ENCODE measurements at places on chromosomes 13 and 19.

GRCh38 chr13:46751811-46752635, 44.9 kb downstream of the ESD start:
- peak; percentile 15 for DNase-seq

- DNase-seq = no peak
Observed at GRCh38 chr13:22243469-22244163, 572.7 kb downstream of the FGF9 start.

GRCh38 chr13:93603043-93603442, 376.4 kb downstream of the GPC6 start:
- peak; percentile 88 for DNase-seq

DNA sequence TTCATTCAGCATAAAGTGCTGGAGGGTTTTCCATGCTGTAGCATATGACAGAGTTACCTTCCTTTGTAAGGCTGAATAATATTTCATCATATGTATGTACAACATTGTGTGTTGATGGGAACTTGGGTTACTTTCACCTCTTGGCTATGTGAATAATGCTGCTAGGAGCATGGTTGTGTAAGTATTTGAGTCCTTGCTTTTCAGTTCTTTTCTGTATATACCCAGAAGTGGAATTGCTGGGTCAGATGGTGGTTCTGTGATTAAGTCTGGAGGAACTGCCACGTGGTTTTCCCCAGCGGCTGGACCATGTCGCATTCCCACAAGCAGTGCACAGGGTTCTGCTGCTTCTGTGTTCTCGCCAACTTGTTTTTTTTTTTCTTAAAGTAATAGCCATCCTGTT, 101.2 kb upstream of the TEX29 start:
- no peak for DNase-seq

GRCh38 chr13:113220877-113221276, 11.5 kb downstream of the CUL4A start:
- DNase-seq = no peak

DNA sequence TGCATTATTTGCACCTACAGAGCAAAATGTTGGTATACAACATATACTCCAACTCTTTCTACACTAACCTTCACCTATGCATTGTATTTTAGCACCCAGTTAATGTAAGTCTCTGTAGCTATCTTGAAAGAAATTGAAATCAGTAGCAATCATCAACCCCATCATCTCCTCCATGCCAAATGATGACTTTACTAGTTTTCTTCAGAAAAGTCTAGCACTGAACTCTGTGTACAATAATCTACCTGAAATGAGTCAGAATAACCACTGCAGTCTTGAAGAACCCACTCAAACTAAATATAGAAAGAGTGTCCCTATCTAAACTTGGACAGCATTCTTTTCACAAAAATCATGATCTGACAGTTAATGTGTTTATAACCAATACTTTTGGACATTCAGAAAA, 9.8 kb downstream of the IRS2 start:
- no peak for DNase-seq

- no peak for DNase-seq
Observed at GRCh38 chr13:111411919-111412650, 91.6 kb downstream of the TEX29 start.

- peak; percentile 86 for DNase-seq
Observed at GRCh38 chr13:29674532-29674931, 79.0 kb upstream of the SLC7A1 start.

DNA sequence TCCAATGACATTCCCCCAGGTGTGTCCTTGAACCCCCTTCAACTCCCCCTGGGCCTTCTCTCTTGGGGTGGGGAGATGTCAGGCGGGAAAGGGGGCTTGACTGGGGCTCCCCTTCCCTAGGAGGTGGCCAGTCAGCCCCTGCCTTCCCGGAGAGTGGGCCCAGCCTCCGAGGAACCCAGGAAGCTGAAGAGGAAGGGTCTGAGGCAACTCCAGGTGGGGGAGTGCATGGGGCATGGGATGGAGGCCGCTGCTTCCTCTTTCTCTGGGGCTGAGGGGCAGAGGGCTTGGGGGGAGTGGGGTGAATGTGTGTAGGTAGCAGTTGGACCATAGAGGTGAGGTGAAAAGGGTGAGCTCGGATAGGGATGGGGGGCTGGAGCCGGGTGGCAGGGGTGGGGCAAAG, 2.7 kb upstream of the INAFM1 start:
- DNase-seq = no peak

- no peak for DNase-seq
Observed at GRCh38 chr13:75995966-75996365, 359.8 kb downstream of the LMO7 start.

GRCh38 chr19:3556978-3557460, 367 bp downstream of the MFSD12 start:
- no peak for DNase-seq

DNA sequence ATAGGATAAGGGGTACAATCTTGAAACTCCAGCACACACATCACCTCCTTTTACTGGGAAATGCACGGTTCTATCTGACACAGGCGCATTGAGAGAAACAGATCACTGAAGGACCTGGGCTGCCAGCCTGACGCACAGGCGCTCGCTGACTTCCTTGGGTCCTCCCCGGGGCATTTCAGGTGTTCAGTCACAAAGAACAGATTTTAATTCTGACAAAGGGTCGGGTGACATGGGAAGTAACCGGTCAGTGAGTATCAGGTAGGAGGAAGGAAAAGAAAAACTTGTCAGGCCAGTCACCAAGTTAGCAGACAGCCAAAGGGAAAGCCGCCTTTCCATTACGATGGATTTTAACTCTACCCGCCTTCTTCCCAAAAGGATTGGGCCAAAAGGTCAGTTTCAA, 39.6 kb downstream of the INSR start:
- DNase-seq = no peak

- DNase-seq = no peak
Observed at GRCh38 chr19:13120031-13120430, 2.0 kb downstream of the NACC1 start.

GRCh38 chr13:33147832-33148231, 131.6 kb downstream of the KL start:
- DNase-seq = no peak

DNA sequence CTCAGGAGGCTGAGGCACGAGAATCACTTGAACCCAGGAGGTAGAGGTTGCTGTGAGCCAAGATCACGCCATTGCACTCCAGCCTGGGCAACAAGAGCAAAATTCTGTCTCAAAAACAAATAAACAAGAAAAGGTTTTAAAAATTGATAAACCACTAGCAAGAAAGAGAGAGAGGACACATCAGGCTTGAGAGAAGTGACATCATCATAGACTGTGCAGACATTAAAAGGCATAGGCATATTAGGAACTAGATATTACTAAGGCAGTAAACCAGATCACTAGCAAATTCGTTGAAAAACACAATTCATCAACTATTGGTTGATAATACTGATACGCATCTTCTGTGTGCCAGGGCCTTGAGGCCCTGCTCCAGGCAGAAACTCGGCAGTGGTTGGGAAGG, 7.7 kb downstream of the A1BG start:
- no peak for DNase-seq

GRCh38 chr19:3733549-3734309, 25.5 kb downstream of the TJP3 start:
- DNase-seq = no peak

DNA sequence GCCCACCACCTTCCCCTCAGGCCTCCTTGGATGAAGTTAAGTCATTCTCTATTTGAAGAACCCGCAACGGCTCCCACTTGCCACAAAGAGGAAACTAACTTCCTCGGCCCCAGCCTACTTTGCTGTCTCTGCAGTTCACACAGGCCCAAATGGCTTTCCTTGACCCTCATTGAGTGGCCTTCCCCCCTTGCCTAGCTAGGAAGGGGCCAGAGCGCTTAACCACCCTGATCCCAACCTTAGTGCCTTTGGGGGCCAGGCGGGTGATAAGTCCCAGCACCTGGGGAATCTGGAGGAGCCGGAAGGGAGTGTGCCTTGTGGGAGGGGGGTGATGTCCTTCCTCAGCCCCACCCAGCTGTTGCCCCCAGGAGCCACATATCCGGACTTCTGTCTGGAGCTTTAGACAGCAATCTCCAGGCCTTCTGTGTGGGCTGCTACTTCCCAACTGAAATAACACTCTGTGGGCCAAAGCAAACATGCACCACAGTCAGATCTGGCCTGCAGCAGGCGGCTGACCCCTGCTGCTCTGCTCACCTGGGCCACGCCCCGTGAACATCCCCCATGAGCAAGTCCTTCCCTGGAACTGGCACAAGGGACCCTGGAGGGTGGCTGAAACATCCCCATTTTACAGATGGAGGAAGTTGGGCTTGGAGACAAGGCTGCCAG, 10.5 kb downstream of the NECTIN2 start:
- no peak for DNase-seq

- no peak for DNase-seq
Observed at GRCh38 chr13:78594456-78594975, 8.8 kb downstream of the POU4F1 start.

GRCh38 chr19:51587264-51588191, 16.4 kb downstream of the ZNF175 start:
- DNase-seq = no peak

DNA sequence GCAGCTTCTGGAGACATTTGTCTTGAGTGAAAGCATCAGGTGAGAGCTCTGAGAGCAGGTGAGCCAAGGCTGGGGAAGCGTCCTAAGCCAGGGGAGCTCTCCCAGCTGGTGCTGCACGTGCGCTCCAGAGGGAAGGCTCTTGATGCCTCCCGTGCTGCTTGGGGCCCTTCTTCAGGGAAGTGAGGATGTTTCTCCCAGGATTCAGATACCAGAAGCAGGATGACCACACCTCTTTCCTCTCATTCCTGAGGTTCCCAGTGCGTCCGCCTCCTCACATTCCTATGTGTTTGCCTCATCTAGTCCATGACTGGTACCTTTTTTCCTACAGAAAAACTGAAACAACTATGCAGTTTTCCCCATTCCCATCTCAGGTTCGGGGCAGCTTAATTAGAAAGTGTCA, 231.0 kb upstream of the IRS2 start:
- DNase-seq = peak; percentile 99

- DNase-seq = no peak
Observed at GRCh38 chr13:28394422-28394821, 100.5 kb downstream of the FLT1 start.

DNA sequence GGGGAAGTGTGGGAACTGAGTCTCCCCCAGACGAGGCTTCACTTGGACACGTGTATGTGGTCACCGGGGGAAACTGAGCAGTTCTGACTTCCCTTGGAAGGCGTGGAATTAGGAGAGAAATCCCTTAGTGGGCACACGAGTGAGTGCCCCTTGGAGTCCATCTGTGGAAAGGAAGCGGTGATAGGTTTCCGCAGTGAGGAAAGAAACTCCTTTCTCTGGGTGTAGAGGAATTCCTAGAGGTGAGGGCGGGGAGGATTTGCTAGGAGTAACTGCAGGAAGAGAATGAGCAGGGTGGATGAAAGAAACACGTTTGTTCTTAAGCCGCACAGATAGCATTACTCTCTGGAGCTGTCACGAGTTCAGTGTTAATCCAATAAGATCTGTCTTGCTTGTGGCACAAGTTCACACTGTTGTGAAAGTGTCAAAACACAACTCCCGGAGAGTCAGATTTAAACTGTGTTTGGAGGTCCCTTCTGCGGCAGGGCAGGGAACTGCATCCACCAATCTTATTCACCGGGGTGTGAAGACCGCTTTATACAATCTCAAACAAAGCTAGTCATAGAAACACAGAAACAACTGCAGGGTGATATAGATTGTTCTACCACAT, 1.2 kb downstream of the KL start:
- DNase-seq = no peak

DNA sequence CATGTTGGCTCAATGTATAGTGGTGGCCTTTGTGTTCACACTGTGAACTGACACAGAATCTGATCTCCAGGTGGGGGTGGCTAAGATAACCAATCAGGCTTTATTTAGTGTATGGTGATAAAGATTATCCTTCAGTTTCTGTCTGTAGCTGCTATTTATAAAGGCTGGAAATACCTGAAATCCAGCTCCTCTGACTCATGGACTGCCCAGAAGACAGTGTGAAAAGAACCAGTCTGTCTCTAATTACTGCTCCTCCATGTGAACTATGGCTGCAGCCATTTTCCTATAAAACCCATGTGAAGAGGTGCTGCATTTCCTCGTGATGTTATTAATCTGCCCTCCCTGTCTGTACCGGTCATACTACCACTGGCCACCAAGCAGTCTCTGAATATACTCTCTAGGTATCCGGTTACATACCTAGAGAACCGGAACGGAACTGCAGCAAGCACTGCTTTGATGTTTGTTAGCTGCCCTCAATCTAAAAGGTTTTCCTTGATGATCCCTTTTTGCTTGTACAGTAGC, 238.0 kb downstream of the LHFPL6 start:
- peak; percentile 1 for DNase-seq

DNA sequence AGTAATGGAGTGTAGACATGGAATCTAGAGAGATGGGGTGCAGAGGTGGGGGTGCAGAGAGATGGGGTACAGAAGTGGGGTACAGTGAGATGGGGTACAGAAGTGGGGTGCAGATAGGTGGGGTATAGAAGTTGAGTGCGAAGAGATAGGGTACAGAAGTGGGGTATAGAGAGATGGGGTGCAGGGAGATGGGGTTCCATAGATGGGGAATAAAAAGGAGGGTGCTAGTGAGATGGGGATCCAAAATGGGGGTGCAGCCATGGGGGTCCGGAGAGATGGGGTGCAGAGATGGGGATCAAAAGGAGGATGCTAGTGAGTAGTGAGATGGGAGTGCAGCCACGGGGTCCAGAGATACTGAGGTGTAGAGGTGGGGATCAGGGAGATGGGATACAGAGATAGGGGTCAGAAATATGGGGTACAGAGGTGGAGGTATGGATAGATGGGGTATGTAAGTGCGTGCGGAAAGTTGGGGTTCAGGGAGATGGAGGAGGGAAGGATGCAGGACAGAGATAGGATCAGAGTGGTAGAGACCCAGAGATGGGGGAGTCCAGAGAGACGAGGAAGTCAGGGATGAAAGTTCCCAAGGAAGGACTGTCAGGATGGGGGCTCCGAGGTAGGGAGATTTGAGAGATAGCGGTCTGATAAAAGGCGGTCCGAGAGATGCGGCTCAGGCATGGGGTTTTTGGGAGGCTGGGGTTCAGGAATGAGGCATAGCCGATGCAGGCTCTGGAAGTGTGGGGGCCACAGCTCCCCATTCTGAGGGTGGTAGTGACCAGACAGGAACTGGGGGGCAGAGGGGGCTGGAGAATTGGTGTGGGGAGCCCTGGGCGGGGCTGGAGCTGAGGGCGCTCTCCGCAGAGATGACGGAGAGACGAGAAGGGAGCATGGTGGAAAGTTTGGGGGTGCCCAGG, 3.4 kb downstream of the PALM3 start:
- DNase-seq = no peak

DNA sequence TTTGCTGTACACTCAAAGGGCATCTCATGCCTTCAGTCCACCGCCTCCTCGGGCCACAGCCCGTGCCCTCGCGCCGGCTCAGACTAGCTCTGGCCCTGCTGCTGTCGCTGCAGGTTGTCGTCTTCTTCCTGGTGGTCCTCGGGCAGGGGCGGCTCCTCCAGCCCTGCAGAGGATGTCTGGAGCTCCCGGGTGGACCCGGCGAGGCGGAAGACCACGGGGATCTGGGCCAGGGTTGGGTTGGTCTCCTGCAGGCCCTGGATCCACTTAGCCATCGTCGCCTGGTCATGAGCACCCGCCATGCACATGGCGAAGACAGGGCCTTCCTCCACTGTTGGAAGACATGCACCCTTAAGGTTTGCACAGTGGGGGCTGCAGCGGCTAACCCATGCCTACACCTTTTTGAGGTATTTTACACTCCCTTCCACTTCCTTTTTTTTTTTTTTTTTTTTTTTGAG, 489 bp upstream of the ZNF653 start:
- no peak for DNase-seq
